ENCODE measurements at places on chromosomes 1 and 21.

GRCh38 chr1:10497109-10497508, 22.4 kb downstream of the PEX14 start:
- DNase-seq, result no peak

DNA sequence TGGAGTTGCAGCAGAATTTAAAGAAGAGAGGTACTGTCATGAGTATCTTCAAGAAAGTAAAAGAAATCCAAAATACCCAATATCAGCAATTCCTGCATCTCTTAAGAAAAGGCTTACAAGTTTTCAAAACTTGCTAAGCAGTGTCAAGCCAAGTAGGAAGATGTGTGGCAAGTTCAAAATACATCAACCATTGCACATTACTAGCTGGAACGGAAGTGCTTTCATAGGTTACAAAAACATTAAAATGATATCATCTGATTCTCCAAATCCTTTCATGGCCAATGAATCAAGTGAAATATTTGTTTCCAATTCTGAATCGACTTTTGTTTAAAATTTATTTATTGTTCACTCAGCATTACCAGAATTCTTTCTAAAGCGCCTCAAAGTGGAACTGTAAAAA, 5.7 kb upstream of the ABCA4 start:
- DNase-seq, result no peak

DNA sequence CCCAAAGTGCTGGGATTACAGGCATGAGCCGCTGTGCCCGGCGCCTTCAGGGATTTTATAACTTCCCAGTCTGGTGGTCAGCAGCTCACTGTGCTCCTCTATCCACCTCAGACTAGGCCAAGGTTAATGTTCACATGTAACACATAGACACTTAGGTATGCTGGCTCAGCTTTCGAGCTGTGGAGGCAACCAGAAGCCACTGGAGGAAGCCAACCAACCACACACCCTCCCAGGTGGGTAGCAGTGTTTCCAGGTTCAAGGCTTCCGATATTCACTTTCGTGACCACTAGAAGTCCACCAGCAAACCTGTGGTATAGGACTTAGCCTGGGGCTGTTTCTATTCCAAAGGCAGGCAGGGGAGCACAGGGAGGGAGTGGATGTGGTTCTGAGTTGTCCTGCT, 255.9 kb upstream of the KIAA0040 start:
- no peak for DNase-seq

DNA sequence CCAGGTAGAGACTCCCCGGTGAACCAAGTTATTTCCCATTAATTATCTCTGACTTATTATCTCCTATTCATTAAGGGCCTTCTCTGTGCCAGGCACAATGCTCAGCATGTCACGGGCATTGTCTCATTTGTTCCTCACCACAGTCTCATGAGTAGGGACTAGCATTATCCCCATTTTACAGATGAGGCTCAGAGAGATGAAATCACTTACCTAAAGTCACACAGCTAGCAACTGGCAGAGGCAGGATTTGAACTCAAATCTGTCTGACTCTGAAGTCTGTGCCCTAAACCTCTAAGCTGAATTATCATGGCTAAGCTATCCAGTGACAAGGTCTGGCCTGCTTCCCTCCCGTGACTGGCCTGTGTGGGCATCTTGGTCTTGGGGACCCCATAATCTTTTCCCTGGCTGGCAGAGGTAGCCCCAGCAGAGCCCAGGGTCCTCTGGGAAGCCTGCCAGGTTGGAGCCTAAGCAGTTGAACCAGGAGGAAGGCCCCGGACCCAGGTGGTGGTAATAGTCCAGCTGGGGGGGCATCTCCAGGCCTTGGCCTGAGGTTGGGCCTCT, 4.5 kb downstream of the MAP7D1 start:
- no peak for DNase-seq

DNA sequence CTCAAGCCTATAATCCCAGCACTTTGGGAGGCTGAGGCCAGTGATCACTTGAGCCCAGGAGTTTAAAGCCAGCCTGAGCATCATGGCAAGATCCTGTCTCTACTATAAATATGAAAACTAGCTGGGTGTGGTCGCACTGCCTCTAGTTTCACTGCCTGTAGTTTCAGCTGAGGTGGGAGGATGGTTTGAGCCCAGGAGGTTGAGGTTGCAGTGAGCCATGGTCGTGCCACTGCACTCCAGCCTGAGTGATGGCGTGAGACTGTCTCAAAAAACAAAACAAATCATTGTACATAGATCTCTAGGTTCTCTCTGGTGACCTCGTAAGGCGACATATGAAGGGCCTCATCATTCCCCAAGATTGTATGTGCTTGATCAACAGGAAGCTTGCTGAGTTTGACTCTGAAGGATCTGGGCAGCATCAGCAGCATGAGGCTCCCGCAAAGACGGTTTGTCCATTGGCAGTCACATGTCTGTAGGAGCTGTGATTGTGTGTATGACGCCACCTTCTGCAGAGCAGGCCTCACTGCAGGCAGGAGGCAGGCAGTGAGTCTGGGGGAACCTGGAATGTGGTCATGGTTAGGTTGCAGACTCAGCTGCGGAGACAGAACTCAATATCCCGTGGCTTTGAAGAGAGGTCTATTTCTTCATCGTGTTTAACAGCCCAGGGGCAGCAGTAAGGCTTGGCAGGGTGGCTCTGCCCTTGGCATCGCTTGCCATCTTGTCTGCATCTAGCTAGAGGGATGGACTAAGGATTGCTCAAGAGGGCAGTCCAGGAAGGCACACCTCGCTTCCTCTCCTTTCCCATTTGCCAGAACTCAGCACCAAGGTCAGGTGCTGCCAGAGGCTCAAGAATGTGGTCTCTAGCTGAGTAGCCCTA, 14.0 kb downstream of the ATP5PO start:
- no peak for DNase-seq

- DNase-seq, result no peak
These were observed 443.0 kb downstream of the PTPRU start for GRCh38 chr1:29679316-29679715.
